ENCODE measurements at places on chromosomes 7 and 10.

- DNase-seq = no peak
These were observed 257.3 kb downstream of the PTEN start for GRCh38 chr10:88120599-88121333.

DNA sequence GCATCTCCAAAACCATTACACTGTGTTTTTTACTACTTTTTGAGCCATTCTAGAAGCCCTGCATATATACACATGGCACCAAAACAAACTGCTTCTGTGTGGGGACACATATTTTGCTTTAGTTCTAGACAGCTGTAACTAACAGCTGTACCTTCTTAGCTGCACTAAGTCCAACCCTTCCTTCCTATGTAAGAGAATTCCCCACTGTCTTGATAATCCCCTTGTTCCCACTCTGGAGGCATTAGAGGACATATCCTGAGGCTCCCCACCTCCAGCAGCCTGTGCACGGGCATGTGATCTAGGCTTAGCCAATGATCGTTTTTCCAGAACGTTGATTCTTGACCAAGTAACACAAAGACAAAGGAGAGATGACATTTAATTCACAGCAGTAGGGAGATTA is 13.3 kb upstream of the CDK13 start:
- DNase-seq = no peak

DNA sequence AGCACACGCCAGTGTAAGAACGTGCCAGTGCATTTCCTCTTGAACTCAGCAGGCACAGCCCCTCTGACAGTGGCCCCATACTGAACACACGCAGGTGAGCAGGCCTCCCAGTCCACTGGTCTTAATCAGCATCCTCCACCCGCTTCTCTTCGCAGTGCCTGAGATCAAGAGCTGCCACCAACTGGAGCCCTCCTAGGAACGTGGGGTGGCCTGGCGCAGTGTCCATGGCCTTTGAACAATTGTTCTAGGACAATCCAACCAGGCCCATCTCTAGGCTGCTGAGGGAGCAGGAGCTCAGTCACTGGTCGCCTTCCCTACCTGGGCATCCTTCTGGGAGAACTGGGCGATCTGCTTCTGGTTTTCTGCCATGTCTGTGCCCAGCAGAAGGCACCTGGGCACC is 15.2 kb downstream of the PYROXD2 start:
- no peak for DNase-seq

DNA sequence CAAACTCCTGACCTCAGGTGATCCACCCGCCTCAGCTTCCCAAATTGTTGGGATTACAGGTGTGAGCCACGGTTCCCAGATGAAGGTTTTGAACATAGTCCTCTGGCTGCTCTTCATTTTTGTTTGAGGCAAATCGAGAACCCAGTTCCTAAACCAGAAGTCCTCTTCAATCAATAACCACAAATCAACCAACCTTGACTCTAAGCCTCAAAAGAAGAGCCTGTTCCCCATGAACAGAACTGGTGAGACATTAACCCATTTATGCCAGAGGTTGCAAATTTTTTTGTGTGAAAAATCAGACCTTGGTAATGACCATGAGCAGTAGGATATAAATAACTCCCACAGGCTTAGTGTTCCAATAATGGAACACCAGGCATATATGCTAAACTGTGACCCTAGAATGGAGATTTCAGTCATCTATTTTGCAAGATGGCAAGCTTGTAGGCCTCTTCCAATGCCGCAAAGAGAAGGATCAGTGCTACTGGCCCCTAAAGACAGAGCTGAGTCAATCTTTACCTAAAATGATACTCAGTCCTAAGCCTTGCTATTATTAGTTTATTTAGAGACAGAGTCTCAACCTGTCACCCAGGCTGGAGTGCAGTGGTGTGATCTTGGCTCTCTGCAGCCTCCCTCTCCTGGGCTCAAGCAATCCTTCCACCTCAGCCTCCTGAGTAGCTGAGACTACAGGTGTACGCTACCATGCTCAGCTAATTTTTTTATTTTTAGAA is 15.9 kb downstream of the KPNA7 start:
- no peak for DNase-seq

DNA sequence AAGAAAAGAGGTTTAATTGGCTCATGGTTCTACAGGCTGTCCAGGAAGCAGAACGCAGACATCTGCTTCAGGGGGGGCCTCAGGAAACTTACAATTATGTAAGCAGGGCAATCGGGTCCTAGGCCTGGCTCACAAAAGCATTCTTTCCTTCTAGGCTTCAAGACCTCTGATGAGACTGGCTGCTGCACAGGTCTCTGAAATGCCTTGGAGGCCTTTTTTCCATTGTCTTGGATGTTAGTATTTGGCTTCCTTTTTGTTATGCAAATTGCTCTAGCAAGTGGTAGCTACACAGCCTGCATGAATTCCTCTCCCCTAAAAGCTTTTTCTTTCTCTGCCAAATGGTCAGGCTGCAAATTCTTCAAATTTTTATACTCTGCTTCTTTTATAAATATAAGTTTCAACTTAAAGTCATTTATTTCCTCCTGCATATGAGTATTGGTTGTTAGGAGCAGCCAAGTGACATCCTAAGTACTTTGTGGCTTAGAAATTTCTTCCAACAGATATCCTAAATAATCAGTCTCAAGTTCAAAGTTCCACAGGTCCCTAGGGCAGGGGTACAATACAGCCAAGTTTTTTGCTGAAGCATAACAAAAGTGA is 83.1 kb upstream of the SEMA3A start:
- no peak for DNase-seq

DNA sequence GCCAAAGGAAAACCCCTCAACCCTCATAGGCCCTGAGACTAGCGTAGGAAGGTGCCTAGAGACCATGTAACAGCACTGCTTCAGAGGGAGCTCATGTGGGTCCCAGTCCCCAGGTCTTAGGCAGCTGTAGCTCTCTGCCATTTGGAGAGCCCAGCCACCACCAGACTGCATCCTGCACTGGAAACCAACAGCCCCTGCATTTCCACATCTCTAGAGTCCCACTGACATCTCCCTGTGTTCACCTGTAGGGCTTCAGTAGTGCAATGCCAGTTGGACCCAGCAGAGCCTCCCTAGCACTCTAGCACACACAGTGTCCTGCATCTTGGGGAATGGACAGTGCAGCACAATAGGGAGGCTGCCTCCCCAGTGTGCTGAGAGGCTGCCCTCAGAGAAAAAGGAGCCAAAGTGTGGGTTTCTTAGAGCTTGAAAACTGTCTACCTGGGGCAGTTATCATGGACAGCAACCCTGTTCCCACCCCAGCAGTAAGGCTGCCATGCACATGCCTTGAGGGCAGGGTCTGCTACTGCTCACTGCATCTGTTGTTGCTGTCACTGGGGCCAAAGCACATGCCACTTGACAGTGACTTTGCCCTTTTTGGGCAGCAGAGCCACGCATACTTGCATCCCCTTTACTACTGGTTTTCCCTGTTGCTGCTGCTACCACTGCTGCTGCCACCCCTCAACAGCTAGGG is 46.7 kb upstream of the ANTXRL start:
- no peak for DNase-seq

GRCh38 chr10:86594535-86594934 is 59.8 kb upstream of the OPN4 start:
- DNase-seq = no peak

- no peak for DNase-seq
These were observed 579.1 kb downstream of the CCSER2 start for GRCh38 chr10:84907461-84908009.

DNA sequence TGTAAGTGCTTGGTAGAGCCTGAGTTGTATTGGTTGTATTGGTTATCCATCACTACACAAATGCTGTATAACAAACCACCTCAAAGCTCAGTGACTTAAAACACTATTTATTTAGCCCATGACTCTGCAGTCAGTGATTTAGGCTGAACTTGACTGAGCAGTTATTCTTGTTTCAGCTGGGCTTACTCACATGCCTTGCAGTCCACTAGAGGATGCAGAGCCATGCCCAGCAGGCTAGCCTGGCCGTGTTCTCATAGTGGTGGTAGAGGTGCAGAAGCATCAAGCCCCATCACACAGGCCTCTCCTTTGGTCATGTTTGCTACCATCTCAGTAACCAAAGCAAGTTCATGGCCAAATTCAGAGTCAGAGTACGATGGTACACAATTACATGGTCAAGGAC is 43.9 kb downstream of the LUC7L2 start:
- no peak for DNase-seq

DNA sequence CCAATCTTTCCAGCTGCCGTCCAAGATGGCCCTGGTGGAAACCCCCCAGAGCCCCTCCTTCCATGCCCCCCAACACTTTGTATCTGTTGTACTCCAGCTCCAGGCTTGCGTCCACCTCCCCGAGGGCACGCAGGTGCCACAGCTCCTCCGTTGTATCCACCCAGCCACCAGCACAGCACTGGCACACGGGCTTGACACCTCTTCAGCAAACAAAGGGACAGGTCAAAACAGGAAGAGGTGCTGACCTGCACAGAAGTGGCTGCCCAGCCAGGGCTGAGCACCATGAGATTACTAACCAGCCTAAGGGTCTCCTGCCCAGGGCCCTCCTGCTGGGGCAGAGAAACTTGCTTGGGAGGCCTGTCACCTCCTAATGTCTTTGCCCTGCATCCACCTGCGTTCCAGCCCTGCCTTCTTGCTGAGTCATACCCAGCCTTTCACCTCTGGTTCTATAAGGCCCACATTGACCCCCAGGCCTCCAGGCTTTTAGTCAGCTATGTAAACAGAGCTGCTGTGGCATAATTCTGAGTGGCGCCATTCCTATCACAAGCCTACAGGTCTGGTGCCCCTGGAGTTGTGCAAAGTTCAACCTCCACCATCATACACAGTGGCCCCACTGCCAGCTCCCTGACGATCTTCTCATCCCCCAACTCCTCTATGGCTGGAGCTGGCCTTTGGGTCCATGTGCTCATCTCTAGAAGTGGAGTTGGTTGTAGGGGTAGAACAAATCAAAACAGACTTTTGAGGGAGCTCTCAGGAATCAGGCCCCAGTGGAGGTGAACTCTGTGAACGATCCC is 20.9 kb downstream of the SLC29A3 start:
- DNase-seq = no peak

- no peak for DNase-seq
These were observed 42.4 kb upstream of the AGBL3 start for GRCh38 chr7:134943785-134944400.

DNA sequence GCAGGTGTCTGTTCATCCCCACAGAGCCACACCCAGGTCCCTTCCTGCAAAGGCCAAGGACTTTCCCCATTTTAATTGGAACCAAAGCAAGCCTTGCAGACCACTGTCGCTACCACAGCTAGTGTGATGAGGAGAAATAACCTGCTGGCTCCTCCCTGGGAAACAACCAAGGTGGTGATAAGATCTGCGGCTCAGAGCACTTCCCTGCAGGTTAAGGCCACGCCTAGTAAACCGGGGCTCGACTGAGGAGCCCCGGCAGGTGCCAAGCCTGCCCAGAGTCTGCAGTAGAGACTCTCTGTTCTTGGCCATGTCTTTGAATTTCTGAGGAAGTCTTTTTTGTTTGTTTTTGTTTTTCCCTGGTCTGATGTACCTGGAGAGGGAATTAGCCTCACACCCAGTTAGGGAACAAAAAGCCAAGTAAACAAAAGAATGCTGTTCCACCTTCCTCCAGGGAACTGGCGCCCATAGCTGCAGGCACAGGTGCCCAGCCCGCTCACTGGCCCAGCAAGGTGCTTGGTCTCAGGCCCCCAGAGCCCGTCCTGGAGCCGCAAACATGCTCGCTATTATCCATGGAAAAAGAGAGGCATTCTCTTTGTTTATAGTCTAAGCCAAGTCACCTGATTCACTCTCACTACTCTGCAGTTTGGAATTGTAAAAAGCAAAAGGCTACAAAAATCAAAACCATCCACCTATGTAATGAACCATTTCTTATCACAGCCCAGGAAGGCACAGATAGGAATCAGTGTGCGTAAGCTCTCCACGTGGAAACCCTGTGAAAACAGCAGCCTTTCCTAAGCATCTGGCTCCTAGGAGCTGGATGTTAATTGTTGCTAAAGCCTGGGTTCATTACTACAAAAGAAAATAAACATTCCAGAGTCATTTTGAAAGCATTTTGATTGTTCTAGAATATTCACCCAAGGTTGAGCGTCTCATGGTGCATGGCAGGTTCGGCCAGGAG is 2.7 kb downstream of the GPR146 start:
- no peak for DNase-seq

- DNase-seq = no peak
These were observed 1.3 kb downstream of the CNNM1 start for GRCh38 chr10:99330347-99330924.

DNA sequence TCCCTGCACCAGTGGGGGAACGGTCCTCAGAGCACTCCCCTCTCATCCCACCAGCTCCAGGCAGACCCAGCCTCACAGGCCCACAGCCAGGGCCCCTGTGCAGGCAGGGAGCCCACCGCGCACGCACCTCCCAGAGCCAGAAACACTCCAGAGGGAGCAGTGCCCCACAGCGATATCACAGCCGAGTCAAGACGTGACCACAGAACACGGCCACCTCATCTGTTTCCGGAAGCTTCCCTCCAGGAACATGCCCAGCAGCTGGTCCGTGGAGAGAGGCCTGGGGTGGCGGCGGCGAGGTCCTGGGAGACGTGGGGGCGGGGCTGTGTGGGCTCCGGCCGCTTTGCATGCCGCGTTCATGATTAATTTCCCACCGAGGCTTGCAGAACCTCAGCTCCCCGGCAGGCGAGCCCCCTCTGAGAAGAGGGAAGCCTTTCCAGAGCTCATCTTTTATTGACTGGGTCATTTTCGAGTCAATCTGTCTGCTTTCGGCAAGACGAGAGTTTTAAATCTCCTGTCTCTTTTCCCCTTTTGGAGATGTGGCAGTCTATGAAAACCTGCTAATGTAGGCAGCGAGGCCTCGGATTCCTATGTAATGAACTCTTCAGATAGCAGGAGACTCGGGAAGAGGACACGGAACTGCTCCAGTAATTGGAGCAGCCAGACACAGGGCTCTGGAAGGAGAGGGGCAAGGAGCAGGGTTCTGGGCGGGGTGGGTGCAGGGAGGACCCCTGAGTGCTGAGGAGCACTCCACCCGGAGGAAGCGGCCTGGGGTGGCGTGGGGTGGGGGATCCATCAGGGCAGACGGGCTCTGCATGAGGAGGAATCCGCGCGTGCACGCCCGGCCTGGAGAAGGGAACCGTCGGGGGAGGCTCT is 242.8 kb downstream of the ELFN1 start:
- no peak for DNase-seq

- DNase-seq = no peak
These were observed 21.5 kb downstream of the CHST3 start for GRCh38 chr10:71985542-71986250.

DNA sequence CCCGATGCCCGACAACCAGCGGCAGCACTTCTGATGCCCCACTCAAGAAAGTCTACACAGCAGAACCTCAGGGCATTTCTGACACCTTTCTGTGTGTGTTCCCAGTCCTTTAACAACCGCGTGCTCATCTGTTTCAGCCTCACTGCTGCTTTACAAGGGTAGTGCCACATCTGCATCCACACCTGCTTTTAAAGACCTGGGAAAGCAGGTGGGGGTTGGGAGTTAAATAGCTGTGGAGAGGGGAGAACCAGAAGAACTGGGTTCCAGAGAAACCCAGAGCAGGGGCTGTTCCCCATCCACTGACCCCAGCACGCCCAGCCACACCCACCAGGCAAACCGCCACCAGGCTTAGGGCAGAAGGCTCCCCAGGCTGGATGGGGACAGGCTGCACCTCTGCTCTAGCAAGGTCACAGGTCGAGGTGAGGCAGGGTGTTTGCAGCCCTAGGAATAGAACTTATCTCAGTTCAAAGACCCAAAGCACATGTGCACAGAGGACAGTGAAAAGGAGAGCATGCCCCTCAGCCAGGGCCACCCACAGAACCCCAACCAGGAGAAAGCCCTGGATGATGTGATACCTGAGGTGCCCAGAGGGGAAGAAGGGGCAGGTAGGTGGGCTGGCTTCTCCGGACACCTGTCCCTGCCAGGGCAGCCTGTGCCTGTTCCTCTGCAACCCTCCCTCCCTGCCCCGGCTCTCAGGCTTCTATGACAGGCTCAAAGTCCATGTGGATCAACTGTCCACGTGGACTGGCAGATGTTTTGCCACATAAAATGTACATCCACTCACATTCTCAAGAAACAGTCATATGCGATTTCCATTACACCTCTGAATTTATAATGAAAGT is 51.3 kb downstream of the COBL start:
- no peak for DNase-seq

All from esophagus squamous epithelium (tissue), 5 donors.